ENCODE measurements at places on chromosomes 4 and X.

DNA sequence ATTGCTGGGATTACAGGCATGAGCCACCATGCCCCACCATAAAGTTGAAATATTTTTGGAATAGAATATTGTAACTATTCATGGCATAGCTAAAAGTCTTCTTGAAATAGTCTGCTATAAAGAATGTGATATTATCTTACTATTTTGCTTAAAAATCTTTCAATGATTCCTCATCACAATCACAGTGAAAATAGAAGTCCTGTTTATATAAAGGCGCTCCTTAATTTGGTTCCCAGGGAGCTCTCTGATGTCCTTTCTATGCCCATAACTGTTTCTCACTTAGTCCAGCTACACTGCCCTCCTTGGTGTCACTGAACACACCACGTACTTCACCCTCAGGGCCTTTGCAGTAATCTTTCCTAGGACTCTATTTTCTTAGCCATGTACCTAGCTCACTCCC, 331.7 kb upstream of the GIMD1 start:
- H3K4me3 ChIP-seq: no peak overlapping the region
- H3K27me3 ChIP-seq: no peaks in the 10 kb centered on the region
- H3K36me3 ChIP-seq: no peaks in the 10 kb centered on the region
- peaks cover 3% of the 10 kb centered on the region for H3K4me1 ChIP-seq
- DNase-seq: no peak
- no peak overlapping the region for H3K27ac ChIP-seq

GRCh38 chr4:39614487-39615162, 24.0 kb downstream of the SMIM14 start:
- no peaks in the 10 kb centered on the region for H3K27me3 ChIP-seq
- no peaks in the 10 kb centered on the region for H3K4me1 ChIP-seq
- no peaks in the 10 kb centered on the region for H3K36me3 ChIP-seq
- no peak overlapping the region for H3K4me3 ChIP-seq

DNA sequence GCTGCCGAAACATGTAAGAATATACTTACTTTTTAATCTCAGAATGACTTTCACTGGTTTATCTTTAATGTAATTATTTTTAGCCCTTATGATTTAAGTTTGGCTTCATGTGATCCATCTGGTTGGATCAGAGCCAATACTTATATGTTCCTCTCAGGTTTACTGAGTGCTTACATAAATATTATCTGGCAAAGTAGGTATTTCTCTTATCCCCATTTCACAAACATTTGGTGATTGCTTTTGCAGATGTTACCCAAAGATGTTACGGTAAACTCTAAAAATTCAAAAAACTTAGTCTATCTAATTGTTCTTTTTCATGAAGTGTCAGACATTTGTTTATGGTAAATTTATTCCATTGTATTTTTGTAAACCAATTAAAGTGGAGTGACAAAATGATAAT, 115.0 kb upstream of the TLL1 start:
- H3K4me3 ChIP-seq: no peak overlapping the region
- DNase-seq: no peak
- no peaks in the 10 kb centered on the region for H3K36me3 ChIP-seq
- H3K27ac ChIP-seq: no peak overlapping the region
- H3K27me3 ChIP-seq: peaks cover 5% of the 10 kb centered on the region
- H3K4me1 ChIP-seq: no peaks in the 10 kb centered on the region

DNA sequence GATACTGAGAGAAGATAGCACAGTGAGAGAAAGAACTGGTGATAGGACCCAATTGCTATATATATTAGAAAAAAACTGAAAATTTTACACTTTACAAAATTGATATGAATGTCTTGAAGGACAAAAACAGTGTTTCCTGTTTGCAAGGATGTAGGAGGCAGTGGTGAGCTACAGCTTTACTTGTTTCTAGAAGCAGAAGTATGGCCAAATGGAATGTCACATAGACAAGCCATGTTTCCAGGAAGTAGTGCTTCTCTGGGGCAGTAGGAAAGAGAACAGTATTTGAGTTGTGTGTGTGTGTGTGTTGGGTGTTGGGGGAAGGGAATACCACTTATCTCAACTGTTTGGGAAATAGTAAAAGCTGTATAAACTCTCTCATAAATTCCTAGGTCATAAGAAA, 60.9 kb upstream of the IBSP start:
- no peaks in the 10 kb centered on the region for H3K4me1 ChIP-seq
- H3K4me3 ChIP-seq: no peak overlapping the region

DNA sequence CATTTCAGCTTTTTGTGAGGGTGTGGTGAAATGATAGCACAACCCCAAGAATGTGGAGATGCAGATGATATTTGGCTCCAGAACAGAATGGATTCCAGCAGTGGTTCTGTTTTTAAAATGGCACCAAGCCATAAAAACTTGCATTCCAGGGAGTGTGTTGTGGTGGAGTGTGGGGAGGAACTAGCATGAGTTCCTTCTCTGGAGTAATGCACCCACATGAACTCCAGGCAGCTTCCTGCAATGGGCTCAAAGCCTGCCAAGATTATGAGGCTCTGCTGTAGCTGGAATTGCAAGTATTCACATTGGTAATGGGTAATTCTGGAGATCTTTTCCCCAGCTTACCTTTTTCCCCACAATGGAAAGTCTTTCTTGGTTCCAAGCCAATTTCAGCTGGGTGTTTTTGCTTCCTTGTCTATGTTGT, 161.4 kb downstream of the RAB28 start:
- no peaks in the 10 kb centered on the region for H3K36me3 ChIP-seq
- DNase-seq: no peak
- H3K27me3 ChIP-seq: no peaks in the 10 kb centered on the region
- no peak overlapping the region for H3K4me3 ChIP-seq

DNA sequence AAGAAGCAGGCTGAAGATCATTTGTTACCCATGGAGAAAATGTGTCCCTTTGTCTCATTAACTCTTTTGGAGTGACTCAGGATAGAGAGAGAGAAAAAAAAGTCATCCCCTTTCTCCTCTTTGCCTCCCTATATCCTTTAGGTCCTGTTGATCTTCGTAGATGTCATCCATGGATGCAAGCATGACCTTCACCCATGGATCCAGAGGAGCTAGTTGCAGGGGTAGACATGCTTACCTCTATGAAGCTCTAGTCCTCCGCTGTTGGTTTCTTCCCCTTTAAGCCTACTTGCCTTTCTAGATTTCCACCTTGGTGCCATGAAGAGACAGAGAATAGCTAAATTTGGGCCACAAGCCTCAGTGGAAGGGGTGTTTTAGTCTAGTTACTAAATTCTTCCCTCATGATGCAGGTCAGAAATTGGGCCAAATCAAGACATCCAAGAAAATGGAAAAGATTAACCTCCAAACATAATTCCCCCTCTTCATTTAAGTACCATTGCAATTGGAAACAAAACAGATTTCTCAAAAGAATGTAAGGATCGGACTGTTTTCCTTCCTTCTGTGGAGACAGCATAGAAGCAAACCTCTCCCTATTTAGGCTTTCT, 178.4 kb downstream of the TECRL start:
- H3K4me3 ChIP-seq: no peak overlapping the region
- no peak overlapping the region for H3K27ac ChIP-seq
- H3K4me1 ChIP-seq: no peaks in the 10 kb centered on the region
- H3K27me3 ChIP-seq: no peaks in the 10 kb centered on the region
- no peak for DNase-seq

DNA sequence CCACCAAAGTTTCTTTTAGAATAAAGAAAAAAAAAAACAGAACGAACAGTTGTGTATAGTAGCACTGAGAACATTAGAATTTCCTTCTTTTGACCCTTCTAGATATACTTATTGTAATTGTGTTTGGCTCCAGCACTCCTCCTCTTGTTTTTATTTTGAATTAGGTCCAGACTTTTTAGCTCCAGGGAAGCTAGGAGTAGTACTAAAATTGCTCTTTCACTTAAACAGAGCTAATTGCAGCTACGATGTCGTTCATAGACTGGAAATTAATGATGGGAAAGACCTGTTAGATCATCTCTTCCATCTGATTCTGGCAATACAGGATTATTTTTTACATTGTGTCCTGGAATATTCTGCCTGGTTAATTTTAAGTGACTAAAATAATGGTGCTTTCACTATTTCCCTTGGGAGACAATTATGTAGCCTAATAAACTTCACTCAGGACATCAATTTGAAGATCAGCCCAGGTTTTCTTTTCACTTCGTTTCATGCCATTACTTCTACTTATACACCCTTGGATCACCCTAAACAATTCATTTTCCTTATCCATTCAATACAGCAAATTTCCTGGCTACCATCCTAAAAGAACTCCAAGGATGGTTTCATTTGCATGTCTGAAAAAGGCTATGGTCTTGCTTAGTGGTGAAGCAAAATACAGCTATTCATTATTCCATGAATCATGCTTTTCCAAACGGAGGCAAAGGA, 480.8 kb upstream of the TECRL start:
- no peak for DNase-seq
- H3K4me1 ChIP-seq: no peaks in the 10 kb centered on the region
- H3K27me3 ChIP-seq: no peaks in the 10 kb centered on the region
- no peak overlapping the region for H3K4me3 ChIP-seq
